CD4-positive, alpha-beta T cell treated with Interleukin-21 for 1 hour (primary cell): ENCODE measurements at places on chromosomes 5 and 9.

DNA sequence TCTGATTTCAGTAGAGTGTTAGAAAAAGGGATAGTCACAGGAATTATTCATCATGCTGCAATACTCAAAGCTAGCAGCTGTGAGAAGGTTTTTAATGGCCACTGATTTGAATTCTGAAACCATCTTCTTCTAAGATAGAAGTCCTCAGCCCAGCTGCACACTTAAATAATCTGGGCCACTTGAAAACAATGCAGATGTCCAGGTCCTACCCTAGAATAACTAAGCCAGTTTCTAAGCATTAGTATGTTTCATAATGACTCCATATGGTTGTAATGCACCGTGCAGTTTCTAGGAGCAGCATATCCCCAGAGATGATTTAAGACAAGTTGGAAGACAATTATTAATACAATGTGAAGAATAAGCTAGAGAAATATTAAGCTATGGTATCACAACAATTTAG is 159.9 kb upstream of the FBXL17 start:
- DNase-seq: no peak

DNA sequence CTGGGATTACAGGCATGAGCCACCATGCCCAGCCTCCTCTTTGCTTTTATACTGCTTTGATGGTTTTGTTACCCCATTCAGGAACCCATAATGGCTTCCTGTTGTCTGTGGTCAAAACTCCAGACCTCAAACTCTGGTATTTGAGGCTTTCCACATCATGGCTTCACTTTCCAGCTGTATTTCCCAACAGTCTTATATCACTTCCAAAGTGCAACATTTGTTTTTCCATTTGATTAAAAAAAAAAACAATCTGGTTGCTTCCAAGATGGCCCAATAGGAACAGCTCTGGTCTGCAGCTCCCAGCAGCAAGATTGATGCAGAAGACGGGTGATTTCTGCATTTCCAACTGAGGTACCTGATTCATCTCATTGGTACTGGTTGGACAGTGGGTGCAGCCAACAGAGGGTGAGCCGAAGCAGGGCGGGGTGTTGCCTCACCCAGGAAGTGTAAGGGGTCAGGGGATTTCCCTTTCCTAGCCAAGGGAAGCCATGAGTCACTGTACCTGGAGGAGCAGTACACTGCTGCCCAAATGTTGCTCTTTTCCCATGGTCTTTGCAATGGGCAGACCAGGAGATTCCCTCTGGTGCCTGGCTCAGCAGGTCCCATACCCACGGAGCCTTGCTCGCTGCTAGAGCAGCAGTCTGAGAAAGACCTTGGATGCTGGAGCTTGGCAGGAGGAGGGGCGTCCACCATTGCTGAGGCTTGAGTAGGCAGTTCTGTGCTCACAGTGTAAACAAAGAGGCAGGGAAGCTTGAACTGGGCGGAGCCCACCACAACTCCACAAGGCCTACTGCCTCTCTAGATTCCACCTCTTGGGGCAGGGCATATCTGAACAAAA is 458.4 kb downstream of the KDM4C start:
- peak; percentile 18 for DNase-seq

DNA sequence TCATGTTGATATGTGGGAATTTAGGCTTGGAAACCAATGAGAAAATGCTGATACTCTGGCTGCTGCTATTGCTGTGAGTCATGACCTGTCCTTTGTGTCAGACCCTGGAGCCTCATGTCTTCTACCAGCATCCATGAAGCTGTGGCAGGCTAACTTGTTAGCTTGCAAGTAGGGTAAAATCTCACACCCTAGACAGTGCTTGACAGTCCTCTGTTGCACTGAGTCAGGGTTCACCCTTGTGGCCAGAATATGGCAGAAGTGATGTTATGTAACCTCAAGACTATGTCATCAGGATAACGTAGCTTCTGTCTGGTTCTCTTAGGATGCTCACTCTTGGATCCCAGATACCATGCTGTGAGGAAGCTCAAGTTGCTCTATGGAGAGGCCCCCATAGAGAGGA is 110.8 kb downstream of the LHX2 start:
- no peak for DNase-seq

- DNase-seq: no peak
These were observed 67.1 kb downstream of the COL5A1 start for GRCh38 chr9:134708672-134709038.

DNA sequence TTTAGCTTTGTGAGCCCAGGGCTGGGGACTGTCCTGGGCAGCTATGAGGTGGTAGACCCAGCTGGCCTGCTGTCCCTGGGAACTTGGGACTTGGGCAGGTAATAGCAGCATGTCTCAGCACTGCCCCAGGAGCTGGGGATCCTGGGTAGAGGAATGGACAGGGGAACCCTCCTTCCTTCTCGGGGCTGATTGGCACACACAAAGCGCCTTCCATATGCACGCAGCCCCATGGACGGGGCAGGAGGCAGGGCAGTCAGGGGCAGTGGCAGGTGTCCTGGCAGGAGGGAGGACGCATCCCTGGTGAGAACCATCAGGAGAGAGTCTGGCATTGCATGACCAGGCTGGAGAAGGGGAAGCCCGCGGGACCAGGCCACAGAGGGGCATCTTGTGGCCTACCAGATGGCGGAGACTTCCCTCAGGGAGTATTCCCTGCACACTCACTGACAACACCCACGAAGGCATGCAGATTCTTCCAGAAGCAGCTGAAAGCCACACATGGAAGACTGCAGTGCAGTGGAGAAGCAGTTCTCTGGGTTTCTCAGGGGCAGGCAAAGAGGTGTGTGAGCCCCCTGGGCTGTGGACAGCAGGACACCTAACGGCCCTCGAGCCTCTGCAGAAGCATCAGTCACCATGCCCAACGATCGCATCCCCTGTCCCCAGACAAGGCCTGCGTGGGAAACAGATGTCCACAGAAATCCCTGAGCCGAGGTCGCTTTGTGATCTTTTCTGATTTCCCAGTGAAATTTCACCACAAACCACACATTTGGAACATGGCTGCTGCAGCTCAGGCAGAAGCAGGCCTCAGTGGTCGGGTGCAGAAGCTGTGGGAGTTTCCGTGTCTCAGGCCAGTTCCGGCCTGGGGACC is 7.0 kb upstream of the NKD2 start:
- no peak for DNase-seq

GRCh38 chr5:148633067-148633377 is 21.3 kb downstream of the HTR4 start:
- DNase-seq: no peak

DNA sequence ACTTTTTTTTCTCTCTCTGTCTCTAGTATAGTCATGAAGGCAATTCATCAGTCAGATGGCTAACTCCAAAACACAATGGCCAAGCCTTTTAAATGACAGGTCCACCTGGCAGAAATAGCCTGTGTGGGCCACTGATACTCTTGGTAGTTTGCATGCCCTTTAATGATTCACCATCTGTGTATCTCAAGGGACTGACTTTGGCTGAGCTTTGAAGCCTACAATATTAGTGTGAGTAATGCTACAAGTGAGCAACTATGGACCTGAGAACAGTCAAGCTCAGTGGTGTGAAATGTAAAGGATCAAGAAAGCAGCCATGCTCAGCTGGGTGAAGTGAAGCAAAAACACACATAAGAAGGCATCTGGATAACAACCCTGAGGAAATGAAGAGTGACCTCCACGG is 506.9 kb downstream of the TLE1 start:
- DNase-seq: no peak

- DNase-seq: no peak
These were observed 113.3 kb upstream of the SHB start for GRCh38 chr9:38182321-38182720.

- no peak for DNase-seq
These were observed 228.0 kb downstream of the DCP2 start for GRCh38 chr5:113204525-113205161.

DNA sequence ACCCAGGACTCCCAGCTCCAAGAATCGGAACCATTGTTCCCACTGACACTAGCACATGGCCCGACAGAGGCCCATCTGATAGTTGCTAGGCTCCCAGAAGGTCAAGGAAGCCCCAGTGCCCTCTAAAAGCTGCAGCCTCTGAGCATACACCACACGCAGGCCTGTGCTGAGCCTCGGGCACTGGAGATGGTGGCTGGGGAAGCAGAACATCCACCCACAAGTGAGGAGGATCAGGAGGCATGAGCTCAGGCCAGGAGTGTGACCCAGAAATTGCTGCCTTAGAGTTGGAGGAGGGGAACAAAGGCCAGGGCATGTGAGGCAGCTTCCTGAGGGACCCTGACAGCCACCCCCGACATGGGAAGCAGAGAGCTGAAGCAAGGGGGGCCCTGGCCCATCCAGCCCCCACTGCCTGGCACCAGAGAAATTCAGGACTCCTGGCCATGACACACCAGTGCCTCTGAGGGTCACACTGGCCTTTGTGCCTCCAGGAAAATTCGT is 21.4 kb downstream of the IPPK start:
- DNase-seq: no peak

DNA sequence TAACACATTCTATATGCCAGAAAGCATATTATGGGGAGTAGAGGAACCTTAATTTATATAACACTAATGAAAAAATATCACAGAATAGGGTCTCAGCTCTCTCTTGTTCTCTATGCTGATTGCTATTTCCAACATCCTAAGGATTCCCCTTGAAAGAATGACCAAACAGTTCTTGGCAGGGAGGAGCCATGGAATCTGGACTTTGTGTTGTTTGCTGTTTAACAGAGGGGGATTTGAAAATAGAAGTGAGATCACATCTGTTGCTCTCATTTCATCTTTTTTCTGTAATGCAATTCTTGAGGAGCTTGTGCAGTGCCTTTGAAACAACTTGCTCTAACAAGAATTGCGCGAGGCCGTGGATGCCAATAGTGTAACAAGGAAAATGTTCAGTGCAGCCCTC is 755.3 kb downstream of the TLE1 start:
- DNase-seq: no peak

- DNase-seq: no peak
These were observed 159.7 kb downstream of the TLE1 start for GRCh38 chr9:81529556-81530193.

- DNase-seq: no peak
These were observed 1020.4 kb downstream of the CDH18 start for GRCh38 chr5:18967637-18968036.

DNA sequence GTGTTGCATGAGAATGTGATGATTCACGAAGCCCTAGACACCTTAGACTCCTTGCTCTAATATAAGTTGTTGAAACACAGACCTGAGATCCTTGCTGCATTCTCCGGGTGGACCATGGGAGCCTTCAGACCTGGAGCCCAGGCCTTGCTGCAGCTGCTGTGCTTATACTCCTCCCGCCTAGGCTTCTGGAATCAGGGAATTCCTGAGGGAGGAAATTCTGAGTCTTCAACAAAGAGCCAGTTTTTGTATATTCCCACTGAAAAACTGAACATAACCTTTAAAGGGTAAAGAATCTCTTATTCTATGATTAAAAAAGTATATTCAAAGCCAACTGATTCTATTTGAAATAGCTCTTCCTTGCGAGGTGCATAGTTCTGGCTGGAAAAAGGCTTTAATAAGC is 245.1 kb upstream of the ELAVL2 start:
- no peak for DNase-seq

GRCh38 chr5:179123491-179124272 is 63.5 kb downstream of the ZNF354C start:
- DNase-seq: no peak
